ENCODE measurements at places on chromosomes 1 and 21. TPM values are rescaled to one million over a fixed set of nuclear protein-coding genes. Genes with fewer than 3 reads are reported as not detected.

Gene IL19
- 0.83 TPM for polyA plus RNA-seq

Gene FCGR2B
- 0.47 TPM for polyA plus RNA-seq

GRCh38 chr1:61052395-61053225 lies 29.8 kb upstream of the NFIA start:
- DNase-seq = no peak

GRCh38 chr1:238107322-238107721 lies 216.6 kb upstream of the ZP4 start:
- no peak for DNase-seq

- peak; percentile 88 for DNase-seq
Observed at GRCh38 chr21:45820171-45821091, 161.1 kb upstream of the COL6A1 start.

- no peak for DNase-seq
Observed at GRCh38 chr1:230350208-230350921, 75.8 kb downstream of the PGBD5 start.

DNA sequence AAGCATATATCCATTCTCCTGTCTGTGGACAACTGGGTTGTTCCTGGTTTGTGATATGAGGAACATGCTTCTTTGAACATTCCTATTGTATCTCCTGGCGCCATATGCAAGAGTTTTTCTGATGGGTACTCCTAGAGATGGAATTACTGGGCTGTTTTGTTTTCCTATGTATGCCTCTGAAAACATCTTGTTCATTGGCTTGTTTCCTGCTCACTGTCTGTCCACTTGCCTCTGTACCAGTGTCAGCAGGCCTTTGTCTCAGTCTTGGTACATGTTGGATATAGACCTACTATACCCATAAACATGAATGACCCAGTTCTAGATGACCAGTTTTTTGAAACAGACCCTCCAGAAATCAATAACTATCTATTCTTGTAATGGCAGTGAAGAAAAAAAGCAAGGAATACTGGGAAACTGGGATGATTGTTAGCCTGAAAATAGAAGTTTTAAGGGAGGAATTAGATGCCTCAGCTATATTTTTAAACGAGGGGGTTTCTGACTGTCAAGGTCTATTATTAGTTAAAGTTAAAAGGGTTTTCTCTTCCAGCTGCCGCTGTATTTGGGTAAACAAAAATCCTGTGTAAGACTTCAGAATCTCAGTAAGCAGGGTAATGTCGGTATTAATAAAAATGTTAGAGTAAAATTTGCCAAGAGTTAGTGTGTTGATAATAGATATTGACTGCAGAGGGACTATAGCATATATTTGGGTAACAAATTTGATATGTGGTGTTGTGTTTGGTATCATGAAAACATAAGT lies 103.6 kb downstream of the RYR2 start:
- peak; percentile 48 for DNase-seq

GRCh38 chr1:107840725-107841124 lies 124.3 kb downstream of the VAV3 start:
- no peak for DNase-seq

DNA sequence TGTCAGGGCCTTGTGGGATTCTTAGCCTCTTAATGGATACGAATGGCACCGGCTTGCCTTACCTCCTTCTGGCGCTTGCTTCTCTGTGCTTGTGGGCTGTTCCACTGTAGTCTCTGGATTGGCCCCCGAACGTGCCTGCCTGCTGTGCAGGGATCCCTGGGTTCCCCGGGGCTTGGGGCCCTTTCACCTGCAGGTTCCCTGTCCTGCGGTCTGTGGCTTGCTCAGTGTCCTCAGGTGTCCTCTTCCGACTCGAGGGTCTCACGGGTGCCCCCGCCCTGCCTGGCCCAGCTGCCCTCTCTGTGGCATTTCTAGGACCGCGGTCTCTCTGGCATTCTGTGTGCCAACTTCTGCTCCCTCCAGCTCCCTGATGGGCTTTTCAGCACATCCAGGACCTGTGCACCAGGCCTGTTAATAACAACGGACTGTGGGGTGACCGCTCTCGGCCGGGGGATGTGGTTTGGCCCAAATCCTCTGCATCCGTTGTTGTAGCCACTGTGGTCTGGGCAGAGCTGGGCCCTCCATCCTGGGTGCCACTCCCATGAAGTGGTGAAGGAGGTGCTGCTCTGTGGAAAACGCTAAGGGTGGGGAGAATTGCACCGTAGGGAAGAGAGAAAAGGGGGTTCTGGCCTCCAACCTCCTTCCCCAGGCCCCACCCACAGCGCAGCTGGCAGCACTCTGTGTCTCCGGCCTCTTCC lies 12.4 kb downstream of the COL18A1 start:
- DNase-seq = no peak

DNA sequence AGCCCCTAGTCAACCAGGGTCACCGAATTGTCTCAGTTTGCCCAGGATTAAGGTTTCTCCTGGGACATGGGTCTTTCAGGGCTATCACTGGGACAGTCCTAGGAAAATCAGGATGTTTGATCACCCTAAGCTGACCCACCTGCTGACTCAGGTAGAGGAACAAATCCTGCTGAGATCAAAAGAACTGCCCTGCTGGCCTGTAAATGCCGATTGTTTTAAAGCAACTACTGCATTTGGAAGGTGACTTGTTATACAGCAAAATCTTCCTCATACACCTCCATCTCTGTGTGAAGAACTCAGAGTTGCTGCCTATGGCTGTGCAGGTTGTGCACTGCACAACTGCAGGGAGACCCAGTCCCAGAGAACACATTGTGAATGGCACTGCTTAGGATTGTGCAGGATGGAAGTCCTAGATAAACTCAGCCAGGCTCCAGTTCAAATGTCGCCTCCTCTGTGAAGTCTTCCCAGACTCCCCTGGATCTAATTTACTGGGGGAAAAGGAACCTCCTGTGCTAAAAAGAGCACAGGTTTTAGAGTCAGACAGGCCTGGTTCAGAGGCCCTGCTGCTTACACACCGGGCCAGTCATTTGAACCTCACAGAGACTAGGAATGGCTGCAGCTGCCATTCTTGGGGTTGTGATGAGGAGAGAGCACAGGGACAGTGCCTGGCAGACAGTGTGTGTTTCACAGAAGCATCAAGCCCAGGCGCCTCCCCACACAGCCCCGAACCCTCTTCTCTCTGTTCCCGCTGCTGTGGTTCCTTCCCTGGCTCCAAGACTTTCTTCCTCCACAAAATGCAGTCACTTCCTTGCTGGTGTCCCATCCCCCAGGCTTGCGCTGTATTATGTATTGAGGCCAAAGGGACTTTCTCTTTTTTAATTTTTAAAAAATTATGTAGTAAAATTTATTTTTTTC lies 23.2 kb upstream of the LRP8 start:
- DNase-seq = no peak

DNA sequence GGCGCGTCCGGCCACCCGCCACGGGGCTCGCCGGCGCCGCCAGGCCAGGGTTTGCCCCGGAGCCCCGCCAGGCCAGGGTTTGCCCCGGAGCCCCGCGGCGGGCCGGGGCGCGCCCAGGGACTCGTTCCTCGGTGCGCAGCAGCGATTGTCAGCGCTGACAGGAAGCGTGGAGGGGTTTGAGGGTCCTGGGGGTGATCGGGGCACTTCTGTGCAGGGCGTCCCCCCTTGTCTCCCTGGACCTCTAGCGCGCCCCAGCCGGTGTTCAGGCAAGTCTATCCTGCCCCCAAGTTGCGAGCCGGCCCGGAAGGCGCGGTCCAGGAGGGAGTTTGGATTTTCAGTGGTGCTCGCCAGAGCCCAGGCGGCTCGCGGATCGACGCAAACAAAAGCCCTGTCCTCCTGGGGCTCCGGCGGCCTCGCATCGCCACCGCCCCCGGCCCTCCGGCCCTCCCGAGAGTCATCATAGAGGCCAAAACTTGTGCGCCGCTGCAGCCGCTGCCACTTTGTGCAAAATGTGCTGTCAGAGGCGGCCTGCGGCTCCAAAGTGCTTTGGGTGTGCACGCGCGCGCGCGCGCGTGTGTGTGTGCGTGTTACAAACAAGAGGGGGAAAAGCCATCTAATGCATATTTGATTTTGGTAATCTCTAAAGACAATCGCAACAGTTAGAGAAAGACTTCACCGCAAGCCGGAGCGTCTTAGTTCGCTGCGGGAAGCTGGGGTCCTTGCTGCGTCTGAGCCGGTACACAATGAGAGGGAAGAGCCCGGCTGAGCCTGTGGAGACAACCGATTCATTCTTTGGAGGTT lies 1.0 kb downstream of the ROR1 start:
- DNase-seq = peak; percentile 60

GRCh38 chr1:2351723-2352122 lies 39.6 kb downstream of the MORN1 start:
- DNase-seq = no peak

DNA sequence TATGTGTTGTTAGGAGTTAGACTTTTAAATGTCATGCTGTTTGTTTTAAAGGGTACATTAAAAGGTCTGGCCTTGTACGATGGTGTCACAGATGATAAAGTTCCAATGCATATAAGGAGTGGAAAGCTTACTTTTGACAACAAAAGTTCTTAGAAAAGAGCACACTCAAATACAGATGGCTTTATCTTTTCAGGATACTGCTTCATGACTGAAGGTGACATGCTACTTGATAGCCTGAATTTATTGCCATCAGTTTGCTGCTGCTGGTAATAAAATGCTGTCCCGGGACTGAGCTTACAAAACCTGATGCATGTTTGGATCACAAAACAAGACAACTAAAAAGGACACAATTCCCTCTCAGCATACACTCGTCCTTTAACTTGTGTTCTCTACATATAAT lies 84.9 kb downstream of the TTC3 start:
- DNase-seq = no peak

DNA sequence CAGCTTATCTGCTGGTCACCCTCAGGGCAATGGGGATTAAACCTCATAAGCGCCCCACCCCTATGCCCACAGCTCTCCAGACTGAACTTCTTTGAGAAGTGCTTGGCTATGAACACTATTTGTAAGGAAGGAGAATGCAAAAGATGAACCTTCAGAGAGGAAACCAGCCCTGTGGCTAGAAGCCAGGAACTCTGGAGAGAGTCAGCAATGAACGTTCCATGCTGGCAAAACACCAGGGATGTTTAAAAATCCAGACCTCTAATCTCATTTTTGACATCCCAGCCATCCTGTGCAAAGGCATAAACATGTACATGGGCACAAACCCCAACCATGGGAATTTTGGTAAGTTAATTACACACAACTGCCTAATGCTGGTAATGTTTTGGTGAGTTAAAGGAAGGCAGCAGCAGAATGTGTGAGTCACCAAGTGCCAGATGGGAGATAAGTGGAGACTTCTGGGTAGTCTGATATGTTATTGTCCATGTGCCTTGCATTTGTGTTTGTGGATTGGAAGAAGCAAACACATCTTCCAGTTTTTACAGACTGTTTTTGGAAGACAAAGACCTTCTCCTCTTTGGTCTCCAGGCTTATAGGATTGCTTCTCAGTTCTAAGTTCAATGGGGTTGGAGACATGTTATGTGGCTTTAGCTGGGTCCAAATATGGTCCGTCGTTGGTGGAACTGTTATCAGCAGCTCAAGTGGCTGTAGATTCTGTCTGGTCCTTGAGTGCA lies 174.1 kb upstream of the ETV3 start:
- DNase-seq = no peak

GRCh38 chr21:32022146-32022545 lies 149.3 kb downstream of the HUNK start:
- no peak for DNase-seq

- no peak for DNase-seq
Observed at GRCh38 chr21:41133874-41134522, 34.0 kb upstream of the BACE2 start.

Data from renal pelvis (tissue), 12 donors.